ENCODE measurements at places on chromosomes 6 and 20.

GRCh38 chr6:36577301-36577700 is 16.9 kb upstream of the SRSF3 start:
- DNase-seq, result no peak

DNA sequence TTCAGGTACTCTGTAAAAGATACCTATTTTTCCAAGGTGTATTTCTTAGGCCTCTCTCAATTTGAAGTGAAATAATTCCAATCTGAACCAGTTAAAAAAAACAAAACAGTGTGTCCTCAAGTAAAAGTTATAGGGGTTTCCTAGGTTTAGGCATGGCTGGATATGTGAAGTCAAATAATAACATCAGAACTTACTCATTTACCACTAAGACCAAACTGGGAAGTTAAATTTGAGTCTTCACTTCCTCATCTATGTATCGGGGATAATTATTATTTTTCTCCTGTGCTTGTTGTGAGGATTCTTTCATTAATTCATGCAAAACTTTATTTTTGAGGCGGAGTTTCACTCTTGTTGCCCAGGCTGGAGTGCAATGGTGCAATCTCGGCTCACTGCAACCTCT is 86.2 kb upstream of the PTPRK start:
- DNase-seq, result no peak

GRCh38 chr20:62388839-62389600 is 2.1 kb downstream of the RPS21 start:
- DNase-seq, result no peak

GRCh38 chr20:57710841-57711240 is 1.0 kb upstream of the PMEPA1 start:
- no peak for DNase-seq

GRCh38 chr20:8443464-8444072 is 311.5 kb downstream of the PLCB1 start:
- DNase-seq, result no peak

GRCh38 chr6:6596529-6597328 is 8.2 kb downstream of the LY86 start:
- DNase-seq, result no peak

DNA sequence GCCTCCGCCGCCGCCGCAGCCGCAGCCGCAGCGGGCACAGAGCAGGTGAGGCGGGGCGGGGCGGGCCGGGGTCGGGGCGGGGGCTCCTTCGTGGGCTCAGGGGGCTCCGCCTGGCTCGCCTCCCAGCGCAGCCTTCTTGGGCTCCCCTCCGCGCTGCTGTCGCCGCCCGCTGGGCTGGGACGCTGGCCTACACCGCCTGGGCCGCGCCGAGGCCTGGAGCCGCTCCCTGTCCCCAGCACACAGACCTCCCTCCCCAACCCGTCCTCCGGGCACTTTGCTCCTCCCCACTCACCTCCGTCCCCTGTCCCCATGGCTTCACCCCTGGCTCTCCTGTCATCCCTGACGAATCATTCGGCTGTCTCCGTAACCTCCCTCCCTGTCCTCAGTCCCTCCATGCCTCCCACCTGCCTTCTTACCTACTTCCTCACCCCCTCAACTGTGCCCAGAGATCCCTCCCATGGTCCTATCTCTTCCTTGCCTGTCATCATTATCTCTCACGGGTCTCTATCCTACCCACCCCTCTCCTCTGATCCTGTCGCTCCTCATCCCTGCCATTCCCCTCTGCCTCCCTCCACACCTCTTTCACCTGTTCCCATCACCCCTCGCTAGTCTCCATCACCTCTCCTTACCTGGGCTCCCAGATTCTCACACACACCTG is 512 bp downstream of the TTBK1 start:
- no peak for DNase-seq

DNA sequence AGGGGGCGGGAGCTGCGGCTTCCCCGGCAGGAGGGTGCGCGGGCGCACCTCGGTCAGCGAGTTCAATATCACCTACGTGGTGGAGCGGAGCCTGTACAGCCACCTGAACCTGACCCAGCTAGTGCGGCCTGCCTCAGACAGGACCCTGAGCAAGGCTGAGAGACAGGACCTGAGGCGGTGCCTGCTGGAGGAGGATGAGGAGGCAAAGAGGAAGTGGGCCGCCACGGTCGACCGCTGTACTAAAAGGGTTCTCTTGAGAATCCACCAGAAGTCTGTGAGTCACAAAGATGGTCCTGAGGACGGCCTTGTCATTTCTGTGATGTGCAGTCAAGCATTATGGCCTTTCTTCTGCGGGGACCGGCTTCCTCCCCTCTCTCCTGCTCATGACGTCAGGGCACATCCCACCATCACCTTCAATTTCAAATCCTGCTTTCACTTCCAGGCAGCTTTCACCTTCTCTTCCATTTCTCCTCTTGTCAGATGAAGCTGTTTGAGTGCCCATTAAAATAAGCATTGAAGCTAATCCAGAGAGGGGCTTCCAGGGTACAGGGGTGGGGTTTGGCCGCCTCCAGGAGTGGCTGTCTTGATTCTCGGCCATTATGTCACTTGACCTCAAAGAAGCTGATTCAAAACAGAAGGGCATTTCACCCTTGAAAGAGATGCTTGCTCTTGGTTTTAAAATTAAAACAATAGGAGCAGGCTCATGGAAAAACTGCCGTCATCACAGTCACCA is 177.6 kb downstream of the SASH1 start:
- no peak for DNase-seq

- DNase-seq, result no peak
Measured at GRCh38 chr6:29474996-29475395, 12.8 kb downstream of the MAS1L start.

DNA sequence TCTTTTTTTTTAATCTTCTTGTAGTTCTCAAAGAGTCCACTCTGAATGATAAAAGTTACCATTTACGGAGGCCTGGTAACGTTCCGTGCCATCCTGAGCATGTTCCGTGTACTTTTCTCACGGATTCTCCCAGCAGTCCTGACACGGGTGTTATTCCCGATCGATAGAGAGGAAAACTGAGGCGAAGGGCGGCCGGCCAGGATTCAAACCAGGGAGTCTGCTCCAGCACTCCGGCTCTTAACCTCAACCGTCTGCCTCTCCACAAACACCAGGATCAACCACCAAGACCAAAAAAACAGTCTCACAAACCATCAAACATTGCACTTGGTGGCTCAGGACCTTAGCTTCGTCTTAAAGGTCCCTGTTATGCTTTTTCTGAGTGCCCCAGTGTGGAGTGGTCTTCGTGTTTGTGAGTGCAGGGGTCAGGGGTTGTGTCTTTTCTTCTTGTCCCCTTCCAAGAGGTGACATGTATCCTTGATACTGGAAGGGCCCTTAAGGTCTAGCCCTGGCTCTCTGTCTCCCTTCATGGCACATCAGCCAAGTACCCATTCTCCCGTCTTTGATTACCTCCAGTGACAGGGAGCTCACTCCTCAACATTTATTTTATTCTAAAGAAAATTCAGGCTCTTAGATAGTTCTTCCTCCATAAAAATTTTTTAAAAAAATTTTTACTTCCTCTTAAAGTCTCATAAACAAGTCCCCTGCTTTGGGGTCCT is 35.1 kb downstream of the SRC start:
- no peak for DNase-seq

DNA sequence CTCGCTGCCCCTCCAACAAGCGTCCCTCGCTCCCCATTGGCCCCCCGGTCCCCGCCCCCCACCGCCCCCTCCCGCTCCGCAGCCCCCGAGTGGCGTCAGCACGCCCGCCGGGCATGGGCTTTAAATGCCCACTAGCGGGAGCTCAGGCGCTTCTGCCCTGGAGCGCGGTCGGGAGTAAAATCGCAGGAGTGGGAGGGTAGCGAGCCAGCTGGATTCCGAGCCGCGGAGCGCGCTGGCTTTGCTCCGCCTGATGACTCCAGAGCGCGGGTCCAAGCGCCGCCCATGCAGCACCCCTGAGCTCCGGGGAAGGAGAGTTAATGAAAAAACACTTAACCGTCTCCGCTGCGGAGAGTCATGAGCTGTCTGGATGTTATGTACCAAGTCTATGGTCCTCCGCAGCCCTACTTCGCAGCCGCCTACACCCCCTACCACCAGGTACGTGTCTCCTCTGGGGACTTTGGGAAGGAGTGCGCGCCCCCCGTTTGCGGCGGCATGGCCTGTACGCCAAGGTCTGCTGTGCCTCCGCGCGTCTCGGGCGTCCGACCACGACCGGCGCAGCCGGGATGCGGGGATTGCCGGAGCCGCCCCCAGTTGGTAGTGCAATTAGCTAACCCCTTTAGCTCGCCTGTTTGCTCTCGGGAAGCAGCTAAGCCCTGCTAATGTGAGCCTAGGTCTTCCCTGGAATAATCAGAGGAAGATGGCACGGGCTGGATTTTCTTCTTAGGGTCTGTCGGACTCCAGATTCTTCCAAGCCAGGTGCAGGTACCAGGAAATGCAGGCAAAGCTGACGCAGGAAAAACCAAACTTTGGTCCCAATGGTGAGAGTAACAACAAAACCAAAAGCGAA is at the start of gene VGLL2:
Gene VGLL2 (plus strand): TSS at position 149 of the 847 bp plus-strand sequence. CDS start 206 bp downstream, at position 355.
- DNase-seq, result no peak

GRCh38 chr20:56017560-56017959 is 12.2 kb upstream of the CBLN4 start:
- no peak for DNase-seq

GRCh38 chr6:40825102-40825501 is 213.9 kb downstream of the UNC5CL start:
- DNase-seq, result no peak

- DNase-seq, result no peak
Measured at GRCh38 chr6:4185419-4185818, 50.0 kb upstream of the ECI2 start.

GRCh38 chr6:30643656-30644055 is 3.3 kb upstream of the C6orf136 start:
- no peak for DNase-seq

DNA sequence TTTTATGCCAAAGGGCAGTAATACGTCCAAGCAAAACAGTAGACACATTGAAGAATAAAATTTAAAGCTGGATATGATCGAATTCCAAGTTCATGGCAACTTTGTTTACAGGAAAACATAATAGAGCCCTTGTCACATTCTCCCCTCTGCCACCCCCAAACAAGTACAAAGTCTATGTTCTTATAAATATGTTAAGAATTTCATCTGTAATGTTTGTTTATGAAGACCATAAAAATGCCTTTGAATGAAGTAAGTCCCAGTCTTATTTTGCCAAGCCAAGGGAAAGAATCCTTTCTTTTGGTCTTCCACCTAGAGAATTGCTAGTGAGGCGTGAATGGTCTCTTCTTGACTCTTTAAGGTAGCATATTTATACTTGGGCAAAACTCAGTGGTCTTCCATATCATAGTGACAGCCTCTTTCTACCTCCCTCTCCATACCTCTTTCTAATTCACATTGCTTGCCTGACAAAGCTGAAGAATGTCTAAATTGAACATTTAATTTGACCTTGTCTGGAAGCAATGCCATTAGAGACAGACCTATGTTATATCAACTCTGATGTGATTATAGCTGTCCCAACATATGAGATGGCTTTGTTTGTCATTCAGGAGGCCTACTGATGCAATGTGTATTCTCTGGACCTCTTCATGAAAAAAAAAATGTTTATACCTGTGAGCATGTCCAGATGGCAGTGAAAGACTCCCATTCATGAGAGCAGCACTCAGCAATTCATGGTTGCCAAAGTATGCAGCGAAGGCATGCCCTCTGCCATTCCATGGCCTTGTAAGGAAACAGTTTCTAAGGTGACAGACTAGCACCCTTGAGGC is 70.6 kb upstream of the CCN2 start:
- no peak for DNase-seq

GRCh38 chr6:43428874-43429273 is 1.5 kb downstream of the ABCC10 start:
- no peak for DNase-seq

GRCh38 chr6:25883991-25884390 is 9.9 kb upstream of the SLC17A3 start:
- no peak for DNase-seq

DNA sequence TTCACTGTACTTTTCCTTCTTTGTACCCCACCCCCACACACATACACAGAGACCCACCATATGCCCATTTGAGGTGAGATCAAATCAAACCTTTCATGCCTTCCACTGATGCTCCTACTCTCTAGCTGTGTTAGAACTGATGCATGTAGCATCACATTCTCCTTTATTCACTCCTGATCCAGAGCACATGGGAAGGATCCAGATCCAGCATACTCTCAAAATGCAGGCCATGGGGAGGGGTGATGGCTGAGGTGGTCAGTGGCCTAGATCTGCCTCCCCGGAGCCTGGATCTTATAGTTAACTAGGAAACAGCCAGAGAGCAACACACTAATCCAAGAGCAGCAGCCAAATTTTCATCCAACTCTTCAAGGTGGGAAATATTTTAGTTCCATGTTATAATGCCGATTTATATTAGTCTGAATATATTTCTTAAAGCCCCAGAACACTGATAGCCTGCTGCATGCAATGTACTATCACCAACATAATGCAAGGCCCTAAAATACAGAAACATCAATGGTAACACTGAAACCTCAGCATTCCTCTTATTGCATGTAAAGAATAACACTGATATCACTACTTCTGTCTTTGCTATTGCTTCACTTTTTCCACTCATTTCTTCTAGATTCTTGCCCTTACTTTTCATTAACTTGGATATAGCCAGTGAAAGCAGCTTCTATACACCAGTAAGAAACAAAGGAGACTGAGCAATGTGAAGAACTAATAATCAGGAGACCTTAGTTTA is 126.8 kb upstream of the BEND6 start:
- no peak for DNase-seq

DNA sequence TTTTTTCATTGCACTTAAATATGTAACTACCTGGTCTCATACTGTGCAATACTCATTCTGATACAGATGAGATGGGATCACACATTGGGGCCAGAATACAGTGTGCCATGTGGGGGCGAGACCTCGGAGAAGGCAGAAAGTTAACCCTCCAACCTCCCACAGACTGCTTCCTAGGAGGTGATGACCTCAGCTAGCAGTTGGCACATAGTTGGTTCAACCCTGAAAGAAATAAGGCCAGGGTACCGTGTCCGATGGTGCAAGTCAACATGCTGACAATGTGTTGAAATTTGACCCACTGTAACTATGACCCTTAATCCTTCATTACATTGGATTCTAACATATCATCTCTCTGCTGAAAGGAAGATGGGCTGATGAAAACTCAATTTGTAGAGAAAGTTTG is 61.9 kb downstream of the GJA10 start:
- DNase-seq, result no peak

DNA sequence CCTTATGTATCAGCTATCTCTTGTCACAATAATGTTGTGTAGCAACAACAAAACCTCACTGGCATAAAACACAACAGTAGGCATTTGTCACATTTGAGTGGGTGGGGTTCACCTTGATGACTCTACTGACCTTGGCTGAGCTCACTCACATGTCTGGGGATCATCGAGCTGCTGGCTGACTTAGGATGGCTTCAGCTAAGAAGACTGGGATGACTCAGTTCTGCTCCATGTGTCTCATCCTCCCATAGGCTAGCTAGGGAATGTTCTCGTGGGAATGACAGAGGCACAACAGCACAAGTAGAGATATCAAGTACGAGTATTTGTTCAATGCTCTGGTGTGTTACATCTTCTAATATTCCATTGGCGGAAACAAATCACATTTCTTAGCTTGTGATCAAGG is 167.9 kb downstream of the PLCB1 start:
- no peak for DNase-seq

GRCh38 chr20:43722153-43722505 is 4.7 kb downstream of the GTSF1L start:
- DNase-seq, result peak; percentile 25
